ENCODE measurements at places on chromosomes 5 and 9.

- no peak for DNase-seq
Measured at GRCh38 chr9:306907-307306, 92.2 kb downstream of the DOCK8 start.

GRCh38 chr5:141560725-141561483 is 57.9 kb downstream of the DIAPH1 start:
- DNase-seq: peak; percentile 99

GRCh38 chr5:179379321-179379890 is 34.1 kb upstream of the ADAMTS2 start:
- no peak for DNase-seq

DNA sequence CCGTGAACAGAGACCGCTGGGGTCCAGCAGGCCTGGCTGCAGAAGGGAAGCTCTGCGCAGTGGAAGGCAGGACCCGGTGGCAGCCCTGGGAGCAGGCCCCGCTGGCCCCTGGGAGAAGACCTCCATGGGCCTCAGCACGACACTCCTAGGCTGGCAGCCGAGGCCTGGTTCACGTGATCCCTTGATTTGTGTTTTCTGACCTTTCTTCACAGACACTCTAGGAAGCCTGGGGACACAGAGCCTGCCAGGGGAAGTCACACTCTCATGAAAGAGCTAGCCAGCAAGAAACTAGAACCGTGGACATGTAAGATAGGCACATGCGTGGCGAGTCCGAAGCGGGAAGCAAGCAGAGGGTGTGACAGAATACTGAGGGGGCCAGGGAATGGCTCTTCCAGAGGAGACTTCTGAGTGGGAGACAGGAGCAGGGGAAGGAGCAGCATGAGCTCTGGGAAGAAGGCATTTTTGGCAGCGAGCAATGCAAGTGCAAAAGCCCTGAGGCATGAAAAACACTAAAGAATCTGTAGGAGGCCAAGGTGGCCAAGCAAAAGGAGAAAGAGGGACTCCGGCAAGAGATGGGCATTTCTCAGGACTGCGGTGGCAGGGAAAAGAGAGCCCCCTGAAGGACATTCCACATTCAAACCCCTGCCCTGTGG is 26.6 kb upstream of the IL17B start:
- no peak for DNase-seq

- no peak for DNase-seq
Measured at GRCh38 chr5:96036301-96036700, 74.7 kb upstream of the ELL2 start.

- peak; percentile 52 for DNase-seq
Measured at GRCh38 chr5:134567641-134568336, 42.3 kb downstream of the JADE2 start.

DNA sequence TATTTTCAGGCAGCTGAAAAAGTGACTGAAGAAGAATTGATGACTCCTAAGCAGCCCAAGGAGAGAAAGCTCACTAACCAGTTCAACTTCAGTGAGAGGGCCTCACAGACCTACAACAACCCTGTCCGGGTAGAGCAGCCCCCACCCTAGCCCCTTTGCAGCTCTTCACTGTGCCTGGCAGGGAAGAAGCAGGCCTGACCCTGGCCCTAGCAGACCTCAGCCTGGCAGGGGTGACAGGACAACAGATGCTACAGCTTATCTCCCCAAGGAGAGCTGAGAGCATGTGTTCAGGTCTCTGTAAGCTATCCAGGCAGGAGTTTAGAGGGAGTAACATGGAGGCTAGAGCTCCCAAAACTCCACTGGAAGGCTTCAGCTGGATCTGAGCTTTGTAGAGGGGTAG is 31.8 kb downstream of the DNAI1 start:
- no peak for DNase-seq

DNA sequence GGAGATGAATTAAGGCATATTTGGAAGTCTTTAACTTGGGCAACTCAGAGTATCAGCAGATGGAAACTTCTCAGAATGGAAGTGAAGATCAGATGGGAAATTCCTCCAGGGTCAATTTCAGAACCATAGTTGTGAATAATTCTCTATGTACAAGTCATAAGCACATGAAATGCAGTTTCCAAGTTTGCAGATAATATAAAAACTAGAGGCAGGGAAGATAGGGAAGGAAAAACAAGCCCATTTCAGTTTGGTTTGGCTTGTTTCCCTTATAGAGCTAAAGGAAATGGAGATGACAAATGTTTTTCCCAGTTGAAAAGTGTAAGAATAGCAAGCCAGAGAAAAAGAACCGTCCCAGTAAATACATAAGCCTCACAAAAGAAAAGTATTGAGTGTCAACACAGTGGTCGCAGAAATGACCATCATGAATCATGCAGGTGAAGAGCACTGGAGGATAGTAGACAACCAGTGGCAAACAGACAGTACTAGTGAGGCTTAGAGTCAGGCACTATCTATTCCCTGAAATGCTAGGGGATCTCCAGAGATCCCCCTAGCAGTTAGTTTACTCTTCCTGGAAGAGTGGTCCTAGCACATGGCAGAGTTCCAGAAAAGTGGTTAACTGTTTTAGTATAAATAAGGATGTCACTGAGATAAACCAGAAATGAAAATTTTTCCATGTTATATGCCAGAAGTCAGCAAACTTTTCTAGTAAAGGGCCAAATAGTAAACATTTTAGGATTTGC is 245.9 kb downstream of the SAXO1 start:
- peak; percentile 58 for DNase-seq

DNA sequence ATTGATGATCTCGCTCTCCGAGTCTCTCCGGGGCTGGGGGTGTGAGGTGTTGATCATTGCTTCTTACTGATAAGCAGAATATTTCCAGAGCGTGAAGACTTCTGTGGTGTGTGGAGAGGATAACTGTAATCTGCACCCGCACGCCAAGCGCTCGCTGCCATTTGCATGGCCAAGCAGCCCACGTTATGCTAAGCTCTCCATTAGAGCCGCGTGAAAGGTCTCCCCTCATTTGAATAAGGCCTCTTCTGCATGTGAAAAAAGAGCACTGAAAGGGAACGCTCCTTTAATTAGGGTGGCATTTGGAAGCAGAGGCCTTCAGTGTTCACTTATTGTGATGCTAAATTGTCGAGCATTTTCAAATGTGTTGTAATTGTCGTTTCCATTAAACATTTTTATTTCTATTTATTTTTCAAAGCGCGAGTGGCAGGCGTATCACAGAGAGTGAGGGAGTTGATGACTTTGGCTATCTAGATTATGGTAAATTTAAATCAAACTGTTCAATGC is 163.6 kb upstream of the IRX2 start:
- no peak for DNase-seq

DNA sequence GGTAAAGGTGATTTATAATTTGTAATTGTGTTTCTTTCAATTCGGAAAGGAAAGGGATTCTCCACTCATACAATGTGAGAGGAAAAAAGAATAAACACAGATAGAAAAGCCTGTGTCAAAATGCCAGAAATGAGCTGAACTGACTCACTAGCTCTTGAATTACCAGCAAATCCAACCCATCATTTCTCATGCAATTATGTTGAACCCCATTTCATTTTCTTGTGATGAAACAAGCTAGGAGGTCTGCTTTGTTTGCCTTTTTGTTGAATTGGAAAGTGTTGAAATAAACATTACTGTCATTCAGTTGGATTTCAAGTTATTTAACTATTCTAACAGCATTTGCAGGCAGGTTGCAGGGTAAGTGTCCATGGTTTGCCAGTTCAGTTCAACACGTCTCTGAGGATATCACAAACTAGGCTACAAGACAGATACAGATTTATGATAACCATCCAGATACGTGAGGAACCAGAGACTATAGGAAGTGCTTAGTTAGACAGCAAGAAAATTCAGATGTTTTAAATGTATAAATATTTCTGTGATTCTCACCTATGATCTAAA is 547.2 kb downstream of the MAT2B start:
- no peak for DNase-seq
